ENCODE measurements at places on chromosomes 5 and 9.

GRCh38 chr9:128192601-128193371 lies 1.4 kb upstream of the CIZ1 start:
- DNase-seq, result no peak

GRCh38 chr9:115946530-115946929 lies 207.1 kb upstream of the PAPPA start:
- no peak for DNase-seq

DNA sequence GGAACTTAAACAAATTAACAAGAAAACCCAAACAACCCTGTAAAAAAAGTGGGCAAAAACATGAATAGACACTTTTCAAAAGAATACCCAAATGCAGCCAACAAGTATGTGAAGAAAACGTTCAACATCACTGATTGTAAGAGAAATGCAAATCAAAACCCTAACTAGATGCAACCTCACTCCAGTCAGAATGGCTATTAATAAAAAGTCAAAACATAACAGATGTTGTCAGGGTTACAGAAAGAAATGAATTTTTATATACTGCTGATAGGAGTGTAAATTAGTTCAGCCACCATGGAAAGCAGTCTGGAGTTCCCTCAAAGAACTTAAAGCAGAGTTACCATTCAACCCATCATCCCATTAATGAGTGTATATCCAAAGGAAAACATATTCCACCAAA lies 479.0 kb downstream of the MTRR start:
- DNase-seq, result no peak

- DNase-seq, result no peak
Measured at GRCh38 chr5:172048539-172049101, 42.2 kb upstream of the FBXW11 start.

- no peak for DNase-seq
Measured at GRCh38 chr5:145739843-145740242, 95.3 kb downstream of the PRELID2 start.

DNA sequence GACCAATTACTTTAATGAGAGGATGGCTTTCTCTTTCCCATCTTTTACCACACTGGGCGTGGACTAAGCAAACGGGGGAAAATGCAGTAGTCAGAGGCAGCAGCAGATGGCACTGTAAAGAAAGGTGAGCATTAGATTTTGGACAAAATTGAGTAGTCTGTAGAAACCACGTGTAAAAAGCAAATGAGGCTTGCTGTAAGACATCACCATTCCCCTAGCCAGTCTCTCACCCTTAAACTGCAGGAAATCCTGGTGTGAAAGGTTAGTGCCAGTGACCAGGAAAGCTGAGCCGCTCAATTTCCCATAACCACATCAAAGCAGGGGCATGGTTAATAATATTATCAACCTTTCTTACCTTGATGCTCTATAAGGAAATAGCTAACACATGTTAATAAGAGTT lies 31.8 kb downstream of the SPATA31C2 start:
- no peak for DNase-seq

GRCh38 chr5:114418176-114419066 lies 56.6 kb downstream of the KCNN2 start:
- DNase-seq, result no peak

DNA sequence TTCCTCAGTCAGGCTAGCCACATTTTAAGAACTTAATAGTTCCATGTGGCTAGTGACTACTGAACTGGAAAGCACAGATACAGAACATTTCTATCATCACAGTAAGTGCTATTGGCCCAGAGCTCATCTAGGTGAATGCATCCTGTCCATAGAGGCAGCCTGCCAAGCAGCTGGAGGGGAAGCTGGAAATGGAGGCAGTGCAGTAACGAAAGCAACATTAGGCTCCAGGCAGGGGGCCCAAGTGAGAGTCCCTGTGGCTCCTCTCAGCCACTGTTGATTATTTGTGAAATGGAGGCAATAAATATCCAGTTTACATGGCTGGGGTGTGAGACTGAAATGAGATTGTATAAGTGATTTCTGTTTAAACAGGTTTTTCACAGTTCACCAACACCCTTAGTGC lies 227.2 kb upstream of the KLF9 start:
- no peak for DNase-seq

- DNase-seq, result no peak
Measured at GRCh38 chr9:21053851-21054250, 22.4 kb upstream of the HACD4 start.

GRCh38 chr5:28165096-28165495 lies 1126.7 kb upstream of the CDH9 start:
- DNase-seq, result peak; percentile 16

GRCh38 chr9:105672711-105673234 lies 10.5 kb downstream of the TAL2 start:
- DNase-seq, result no peak

- DNase-seq, result peak; percentile 78
Measured at GRCh38 chr5:53423724-53424123, 56.7 kb upstream of the FST start.

DNA sequence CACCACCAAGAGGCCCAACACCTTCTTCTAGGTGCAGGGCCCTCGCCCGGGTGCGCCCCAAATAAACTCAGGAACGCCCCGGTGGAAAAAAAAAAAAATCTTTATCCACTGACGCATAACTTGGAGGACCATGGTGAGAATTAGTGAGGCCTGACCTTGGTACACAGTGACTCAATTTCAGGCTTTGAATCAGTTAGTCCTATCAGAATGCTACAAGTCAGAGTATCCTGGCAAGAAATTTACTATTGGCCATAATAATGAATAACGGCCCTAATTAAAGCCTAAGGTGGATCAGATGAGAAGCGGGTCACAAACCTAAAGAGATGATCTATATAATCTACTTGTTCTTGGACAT lies 914.2 kb upstream of the DMAC1 start:
- DNase-seq, result no peak

DNA sequence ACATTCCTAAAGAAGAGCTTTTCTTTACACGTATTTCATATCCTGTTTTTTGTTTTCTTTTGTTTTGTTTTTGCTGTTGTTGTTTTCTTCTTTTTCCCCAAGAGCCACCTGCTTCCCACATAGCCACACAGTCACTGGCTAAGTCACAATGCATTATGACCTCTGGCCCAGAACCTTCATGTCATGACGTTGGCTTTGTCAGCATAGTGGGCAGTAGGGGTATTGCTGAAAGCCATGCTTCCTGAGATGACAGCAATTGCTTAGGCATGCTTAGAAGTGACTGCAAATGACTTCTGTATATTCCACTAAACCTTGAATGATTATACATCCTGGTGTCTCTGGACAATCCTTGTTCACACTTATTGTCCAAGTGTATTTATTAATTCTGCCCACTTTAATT lies 375.8 kb downstream of the TAF11L14 start:
- no peak for DNase-seq

GRCh38 chr9:84756171-84756570 lies 86.6 kb downstream of the NTRK2 start:
- DNase-seq, result no peak

DNA sequence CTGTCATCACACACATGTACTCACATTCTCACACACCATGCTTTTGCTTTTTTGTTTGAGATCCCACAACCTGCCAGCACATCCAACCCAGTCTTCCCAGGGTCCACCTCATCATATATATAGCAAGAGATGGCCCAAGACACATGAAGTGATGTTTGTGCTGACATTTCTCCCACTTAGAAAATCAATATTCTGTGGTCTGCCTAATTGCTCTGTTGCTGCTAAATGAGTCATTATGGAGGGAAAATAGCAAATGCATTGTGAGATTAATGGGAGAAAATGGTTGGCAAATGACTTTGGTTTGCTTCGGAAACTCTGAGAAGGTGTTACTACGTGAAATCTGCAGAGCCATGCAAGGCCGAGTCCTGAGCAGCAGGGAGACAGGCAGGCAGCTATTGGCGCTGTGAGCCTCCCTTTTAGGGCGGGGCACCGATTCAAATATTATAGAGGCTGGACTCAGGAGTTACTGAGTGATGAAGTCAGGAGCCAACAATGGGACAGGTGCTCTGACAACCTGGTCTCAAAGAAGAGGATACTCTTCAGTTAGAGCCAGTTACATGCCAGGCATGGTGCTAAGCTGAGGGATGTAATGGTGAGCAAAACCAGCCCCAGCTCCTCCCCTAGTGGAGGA lies 62.8 kb downstream of the DAB2IP start:
- DNase-seq, result no peak

- DNase-seq, result peak; percentile 3
Measured at GRCh38 chr5:19235101-19235584, 752.9 kb downstream of the CDH18 start.

DNA sequence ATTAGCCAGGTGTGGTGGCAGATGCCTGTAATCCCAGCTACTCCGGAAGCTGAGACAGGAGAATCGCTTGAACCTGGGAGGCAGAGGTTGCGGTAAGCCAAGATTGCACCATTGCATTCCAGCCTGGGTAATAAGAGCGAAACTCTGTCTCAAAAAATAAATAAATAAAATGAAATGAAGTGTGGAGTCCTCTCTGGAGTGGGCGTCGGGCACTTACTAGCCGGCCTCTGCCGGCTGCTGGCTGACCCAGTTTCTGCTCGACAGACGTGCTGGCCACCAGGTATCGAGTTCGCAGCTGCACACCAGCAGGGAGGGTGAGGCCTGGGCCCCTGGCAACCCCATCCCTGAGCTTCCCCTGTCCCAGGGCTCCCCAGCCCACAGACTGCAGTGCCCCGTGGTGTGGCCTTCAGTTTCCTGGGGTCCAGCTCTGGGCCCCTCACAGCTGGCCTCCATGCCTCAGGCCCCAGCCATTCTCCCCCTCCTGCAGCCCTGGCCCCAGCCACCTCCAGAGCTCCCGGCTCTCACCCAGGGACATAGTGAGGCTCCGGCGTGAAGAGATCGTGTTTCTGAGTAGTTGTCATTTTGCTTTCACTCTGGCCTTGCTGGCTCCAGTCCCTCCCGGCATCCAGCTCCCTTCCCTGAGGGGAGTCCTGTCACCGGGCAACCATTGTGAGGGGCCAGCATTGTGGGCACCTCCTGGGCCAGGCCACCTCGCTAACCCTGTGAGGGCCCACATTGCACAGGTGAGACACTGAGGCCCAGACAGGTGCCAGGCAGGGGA lies 3.8 kb upstream of the STPG3 start:
- no peak for DNase-seq

GRCh38 chr9:24095246-24095645 lies 269.2 kb upstream of the ELAVL2 start:
- no peak for DNase-seq

DNA sequence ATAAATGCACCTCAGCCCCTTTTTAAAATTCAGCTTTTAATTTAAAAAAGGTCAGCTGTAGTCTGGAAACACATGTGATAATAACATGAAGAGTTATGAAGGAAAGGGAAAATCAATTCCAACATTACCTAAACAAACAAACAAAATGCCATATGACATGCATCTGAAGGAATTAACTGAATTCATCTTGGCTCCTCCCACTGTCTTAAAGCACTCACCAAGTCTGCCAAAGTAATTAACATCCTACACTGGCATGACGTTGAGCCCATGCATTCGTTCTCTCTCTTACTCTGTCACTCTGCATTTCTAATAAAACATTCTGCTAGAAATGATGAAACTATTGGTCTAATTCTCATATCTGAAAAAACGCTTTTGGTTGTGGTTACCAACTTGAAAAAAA lies 37.7 kb downstream of the TSSK1B start:
- DNase-seq, result no peak

- DNase-seq, result no peak
Measured at GRCh38 chr5:17256171-17256570, 38.7 kb downstream of the BASP1 start.

DNA sequence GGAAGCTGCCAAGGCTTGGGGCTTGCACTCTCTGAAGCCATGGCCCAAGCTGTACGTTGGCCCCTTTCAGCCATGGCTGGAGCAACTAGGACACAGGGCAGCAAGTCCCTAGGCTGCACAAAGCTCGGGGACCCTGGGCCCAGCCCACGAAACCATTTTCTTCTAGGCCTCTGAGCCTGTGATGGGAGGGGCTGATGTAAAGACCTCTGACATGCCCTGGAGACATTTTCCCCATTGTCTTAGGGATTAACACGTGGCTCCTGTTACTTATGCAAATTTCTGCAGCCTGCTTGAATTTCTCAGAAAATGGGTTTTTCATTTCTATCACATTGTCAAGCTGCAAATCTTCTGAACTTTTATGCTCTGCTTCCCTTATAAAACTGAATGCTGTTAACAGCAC lies 83.0 kb upstream of the DAP start:
- DNase-seq, result no peak

- DNase-seq, result peak; percentile 47
Measured at GRCh38 chr9:16985559-16986348, 115.3 kb upstream of the BNC2 start.

DNA sequence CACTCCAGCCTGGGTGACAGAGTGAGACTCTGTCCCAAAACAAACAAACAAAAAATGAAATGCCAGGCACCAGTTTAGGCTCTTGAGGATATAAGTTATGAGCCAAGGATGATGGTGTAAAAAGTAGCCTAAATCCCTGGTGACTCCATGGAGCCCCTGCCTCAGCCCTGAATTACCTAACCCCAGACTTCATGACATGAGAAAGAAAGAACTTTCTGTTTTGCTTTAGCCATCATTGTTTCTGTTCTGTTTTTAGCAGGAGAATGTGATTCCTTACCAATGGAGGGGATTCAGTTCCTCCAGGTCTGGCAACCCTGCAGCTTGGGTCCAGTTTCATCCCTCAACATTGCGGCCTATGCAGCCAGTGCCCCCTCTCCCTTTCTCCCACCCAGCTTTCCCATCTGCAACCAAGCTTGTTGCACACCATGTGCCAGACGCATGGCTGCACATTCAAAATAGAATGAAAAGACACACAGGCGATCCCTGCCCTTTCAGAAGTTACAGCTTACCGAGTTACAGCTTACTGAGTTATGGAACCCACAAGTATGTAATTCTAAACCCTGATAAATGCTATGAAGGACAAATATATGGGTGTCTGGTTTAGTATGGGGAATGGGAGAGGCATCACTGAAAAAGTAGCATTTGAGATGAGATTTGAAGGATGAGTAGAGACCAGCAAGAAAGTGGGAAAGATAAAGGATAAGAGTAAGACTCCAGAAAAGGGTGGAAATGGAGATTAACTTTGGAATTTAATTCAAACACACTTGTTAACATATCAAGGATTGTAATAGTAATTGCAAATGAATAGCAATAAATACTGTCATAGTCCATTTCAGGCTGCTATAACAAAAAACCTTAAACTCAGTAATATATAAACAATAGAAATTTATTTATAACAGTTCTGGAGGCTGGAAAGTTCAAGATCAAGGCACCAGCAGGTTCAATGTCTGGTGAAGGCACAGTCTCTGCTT lies 6.0 kb upstream of the SEMA5A start:
- no peak for DNase-seq

DNA sequence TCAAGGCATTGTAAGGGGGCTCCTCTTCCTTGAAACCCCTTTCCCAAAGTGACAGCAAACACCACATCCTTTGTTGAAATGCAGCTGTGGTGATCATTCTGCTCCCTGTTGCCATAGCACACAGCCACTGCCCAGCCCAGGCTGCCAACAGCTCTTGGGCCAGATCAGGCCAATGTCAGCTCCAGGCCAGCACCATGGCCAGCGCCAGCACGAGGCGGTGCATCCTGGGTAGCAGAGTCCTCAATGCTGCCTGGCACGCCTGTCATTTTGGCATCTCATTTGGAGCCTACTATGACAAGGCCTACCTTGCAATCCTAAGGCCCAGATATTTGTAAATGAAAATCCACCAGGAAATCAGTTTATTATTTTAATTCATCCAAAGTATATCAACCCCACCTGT lies 390.6 kb downstream of the DNAH5 start:
- no peak for DNase-seq
